Ascending aorta (tissue), 2 donors: ENCODE measurements at places on chromosomes 1 and 21. TPM values are rescaled to one million over a fixed set of nuclear protein-coding genes. Genes with fewer than 3 reads are reported as not detected.

DNA sequence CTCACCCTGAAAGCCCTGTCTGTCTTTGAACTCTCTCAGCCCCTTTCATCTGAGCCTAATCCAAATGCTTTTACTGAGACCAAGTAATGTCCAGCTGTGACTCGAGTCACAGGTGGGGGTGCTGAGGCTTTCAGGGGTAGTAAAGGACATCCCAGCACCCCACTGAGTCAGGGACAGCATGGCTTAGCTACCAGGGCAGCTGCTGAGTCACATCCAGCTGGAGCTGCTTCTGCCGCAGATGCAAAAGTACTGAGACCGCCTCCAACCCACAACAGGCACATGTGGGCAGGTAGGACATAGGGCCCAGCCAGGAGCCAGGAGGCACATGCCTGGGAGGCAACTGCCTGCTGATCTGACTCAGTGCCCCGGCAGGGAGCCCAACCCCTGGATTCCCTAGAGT lies 6.7 kb upstream of the VSIG8 start:
- no peak for DNase-seq
- no peaks in the 10 kb centered on the region for H3K27me3 ChIP-seq
- no peaks in the 10 kb centered on the region for H3K36me3 ChIP-seq
- H3K27ac ChIP-seq: no peak overlapping the region
- H3K4me1 ChIP-seq: no peaks in the 10 kb centered on the region
- no peak overlapping the region for H3K4me3 ChIP-seq

DNA sequence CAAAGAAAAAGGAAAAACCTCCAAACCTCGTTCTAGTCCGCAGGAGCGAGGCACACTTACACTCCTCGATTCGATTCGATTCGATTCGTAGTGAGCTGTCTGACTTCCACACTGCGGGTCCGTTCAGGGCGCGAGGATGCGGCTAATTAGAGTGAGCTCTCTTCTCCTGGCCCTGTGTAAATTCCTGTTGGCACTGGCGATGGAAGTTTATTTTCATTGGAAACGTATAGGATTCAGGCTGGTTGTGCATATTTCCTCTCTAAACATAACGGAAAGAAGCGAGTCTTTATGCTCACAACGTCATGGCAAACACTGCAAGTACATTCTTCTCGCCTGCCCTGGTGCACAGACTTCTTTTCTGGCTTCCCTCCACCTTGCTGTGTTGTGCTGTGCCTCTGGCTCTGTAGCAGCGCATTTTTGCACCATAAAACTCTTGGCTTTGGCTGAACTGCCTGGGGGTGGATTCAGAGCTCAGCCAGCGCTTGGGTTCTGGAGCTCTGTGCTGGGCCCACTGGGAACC lies 2.7 kb downstream of the HUNK start:
- H3K4me1 ChIP-seq: peaks cover 26% of the 10 kb centered on the region
- DNase-seq: no peak
- H3K36me3 ChIP-seq: no peaks in the 10 kb centered on the region
- H3K27ac ChIP-seq: no peak overlapping the region
- peak overlapping the region; percentile 19 for H3K4me3 ChIP-seq

DNA sequence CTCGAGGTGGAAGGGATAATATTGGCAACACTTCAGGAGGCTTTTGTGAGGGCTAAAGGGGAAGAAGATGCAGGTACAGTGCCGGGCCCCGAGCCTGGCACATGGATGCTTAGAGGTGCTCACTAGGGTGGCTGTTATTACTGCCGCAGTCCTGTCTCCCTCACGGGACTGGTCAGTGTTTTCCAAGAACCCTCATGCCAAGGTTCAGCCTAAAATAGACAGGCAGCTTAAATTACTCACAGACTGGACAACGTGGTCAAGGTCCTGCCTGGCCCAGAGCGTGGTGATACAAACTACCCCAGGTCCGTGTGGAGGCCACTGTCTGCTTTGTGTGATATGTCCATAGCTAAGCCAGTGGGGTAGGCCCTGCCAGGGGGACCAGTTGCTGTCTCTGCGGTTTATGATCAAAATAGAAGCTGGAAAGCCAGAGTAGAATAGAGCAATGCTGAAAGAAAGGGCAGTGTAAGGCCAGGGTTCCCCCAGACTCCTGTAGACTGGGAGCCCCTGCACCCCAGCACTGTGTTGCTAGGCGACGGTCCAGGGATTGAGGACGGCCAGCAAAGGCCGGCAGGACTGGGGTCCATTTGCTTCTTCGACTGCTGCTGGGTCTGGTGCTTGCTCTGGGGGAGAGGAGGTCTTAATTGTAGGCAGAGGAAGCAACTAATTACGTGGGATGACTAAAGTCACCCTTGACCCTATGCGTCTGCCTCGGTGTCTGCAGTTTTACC lies 36.1 kb downstream of the ELAPOR1 start:
- DNase-seq: no peak
- no peaks in the 10 kb centered on the region for H3K27me3 ChIP-seq
- no peak overlapping the region for H3K4me3 ChIP-seq
- no peaks in the 10 kb centered on the region for H3K36me3 ChIP-seq
- H3K4me1 ChIP-seq: no peaks in the 10 kb centered on the region
- H3K27ac ChIP-seq: no peak overlapping the region

DNA sequence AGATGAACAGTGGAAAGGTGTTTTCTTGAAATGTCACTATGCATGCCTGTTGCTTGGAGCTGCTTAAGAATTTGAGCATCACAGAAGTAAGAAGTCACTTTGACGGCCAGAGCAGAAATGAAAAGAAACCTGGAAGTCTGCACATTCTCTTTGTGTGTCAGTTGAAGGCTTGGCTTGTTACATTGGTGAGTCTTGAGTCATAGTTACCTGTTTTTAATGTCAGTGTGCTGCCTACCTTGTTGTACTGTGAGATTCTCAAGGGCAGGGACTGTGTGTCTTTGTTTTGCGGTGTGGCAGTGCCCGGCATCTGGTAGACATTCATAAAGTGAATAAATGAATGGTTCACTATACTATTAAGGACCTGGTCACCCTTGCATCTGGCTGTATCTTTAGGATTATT lies 9.9 kb downstream of the OTUD3 start:
- peaks cover 59% of the 10 kb centered on the region for H3K36me3 ChIP-seq
- H3K27ac ChIP-seq: no peak overlapping the region
- H3K27me3 ChIP-seq: no peaks in the 10 kb centered on the region
- DNase-seq: no peak

- no peak overlapping the region for H3K4me3 ChIP-seq
- H3K27me3 ChIP-seq: no peaks in the 10 kb centered on the region
- H3K27ac ChIP-seq: peak overlapping the region; percentile 89
- no peaks in the 10 kb centered on the region for H3K36me3 ChIP-seq
- H3K4me1 ChIP-seq: peaks cover 18% of the 10 kb centered on the region
These were observed 60.0 kb upstream of the ATP5PO start for GRCh38 chr21:33975548-33976081.

GRCh38 chr1:168167806-168168205 lies 11.0 kb upstream of the TIPRL start:
- no peak overlapping the region for H3K4me3 ChIP-seq
- peak overlapping the region; percentile 81 for H3K27ac ChIP-seq
- no peaks in the 10 kb centered on the region for H3K36me3 ChIP-seq
- no peaks in the 10 kb centered on the region for H3K27me3 ChIP-seq
- H3K4me1 ChIP-seq: peaks cover 14% of the 10 kb centered on the region
- DNase-seq: no peak

DNA sequence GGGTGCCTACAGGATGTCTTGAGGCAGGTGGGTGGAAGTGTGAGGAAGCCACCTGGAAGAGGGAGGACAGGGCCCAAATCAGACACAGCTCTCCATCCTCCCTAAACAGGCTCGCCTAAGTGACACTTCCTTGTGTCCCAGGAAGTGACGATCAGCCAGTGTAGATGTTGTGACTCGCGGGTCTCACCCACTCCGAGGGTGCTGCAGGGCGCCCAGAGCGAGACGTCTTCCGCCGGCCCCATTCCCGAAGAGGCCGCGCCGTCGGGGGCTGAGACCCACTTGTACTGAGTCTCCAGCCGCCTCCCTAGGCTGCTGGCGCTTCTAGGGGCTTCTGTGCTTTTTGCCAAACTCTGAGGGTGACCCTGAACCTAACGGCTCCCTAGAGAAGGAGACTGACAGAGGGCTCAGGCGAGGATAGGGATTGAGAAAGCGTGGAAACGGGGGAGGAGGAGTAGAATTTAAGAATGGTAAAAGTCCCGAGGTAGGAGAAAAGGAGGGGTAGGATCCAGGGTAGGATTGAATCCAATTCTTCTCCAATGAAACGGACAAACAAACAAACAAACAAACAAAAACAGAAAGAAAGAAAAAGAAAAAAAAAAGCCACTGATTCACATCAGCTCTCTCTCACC lies 543 bp upstream of the MARK1 start:
- H3K36me3 ChIP-seq: no peaks in the 10 kb centered on the region
- peak overlapping the region; percentile 85 for H3K27ac ChIP-seq
- no peaks in the 10 kb centered on the region for H3K4me1 ChIP-seq
- DNase-seq: no peak
- H3K4me3 ChIP-seq: peak overlapping the region; percentile 85

- H3K27ac ChIP-seq: no peak overlapping the region
- H3K36me3 ChIP-seq: no peaks in the 10 kb centered on the region
- H3K4me3 ChIP-seq: no peak overlapping the region
- no peaks in the 10 kb centered on the region for H3K27me3 ChIP-seq
These were observed 88.0 kb downstream of the APP start for GRCh38 chr21:26082549-26082948.

DNA sequence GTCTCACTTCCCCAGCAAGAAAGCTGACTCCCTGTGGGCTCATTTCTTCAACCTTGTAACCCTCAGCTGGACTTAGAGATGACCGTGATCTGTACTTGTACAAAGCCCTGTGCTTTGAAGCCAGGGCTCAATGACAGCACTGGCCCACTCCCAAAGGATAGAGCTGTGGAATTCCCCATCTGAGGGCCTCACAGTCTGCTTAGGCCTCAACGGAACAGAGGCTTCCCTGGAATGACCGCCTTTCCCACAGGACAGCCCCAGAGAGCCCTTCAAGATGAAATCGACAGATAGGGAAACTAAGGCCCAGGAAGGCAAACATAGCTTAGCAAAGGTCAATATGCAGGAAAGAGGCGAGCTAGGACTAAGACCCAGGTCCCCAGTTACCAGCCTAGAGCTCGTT lies 11.5 kb downstream of the SLC9A1 start:
- H3K27me3 ChIP-seq: no peaks in the 10 kb centered on the region
- H3K4me3 ChIP-seq: no peak overlapping the region
- peaks cover 24% of the 10 kb centered on the region for H3K4me1 ChIP-seq
- DNase-seq: no peak
- H3K36me3 ChIP-seq: no peaks in the 10 kb centered on the region

DNA sequence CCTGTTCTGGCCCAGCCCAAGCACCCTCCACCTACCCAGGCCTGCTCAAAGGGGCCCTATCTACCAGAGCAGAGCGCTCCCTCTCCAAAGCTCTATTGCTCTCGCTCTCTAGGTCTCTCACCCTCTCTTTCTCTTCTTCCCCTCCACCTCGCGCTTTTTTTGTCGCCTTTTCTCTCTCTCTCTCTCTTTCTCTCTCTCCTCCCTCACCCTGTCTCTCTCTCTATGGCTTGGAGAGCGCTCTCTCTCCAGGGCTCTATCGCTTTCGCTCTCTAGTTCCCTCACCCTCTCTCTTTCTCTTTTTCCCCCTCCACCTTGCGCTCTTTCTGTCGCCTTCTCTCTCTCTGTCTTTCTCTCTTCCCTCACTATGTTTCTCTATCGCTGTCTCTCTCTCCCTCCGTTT lies 3.4 kb upstream of the ZNF678 start:
- no peak for DNase-seq
- no peaks in the 10 kb centered on the region for H3K36me3 ChIP-seq
- no peaks in the 10 kb centered on the region for H3K27me3 ChIP-seq

DNA sequence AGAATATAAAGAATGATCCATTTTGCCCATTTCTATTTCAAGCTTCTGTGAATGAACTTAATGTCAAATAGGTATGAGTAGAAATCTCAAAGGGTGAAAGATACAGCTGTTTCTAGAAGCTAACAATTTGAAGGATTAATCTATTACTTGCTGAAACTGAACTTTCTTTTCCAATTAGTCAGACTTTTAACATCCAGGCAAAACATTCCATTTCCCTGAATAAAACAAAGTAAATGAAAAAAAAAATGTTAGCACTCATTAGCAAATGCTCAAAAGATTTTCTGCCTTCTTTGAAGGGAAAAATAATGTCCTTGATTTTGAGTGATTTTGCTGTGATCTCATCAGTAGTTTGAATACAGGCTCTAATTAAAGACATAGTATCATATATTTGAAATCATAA lies 447.6 kb upstream of the PRMT6 start:
- H3K27ac ChIP-seq: no peak overlapping the region
- no peak overlapping the region for H3K4me3 ChIP-seq
- no peak for DNase-seq
- no peaks in the 10 kb centered on the region for H3K27me3 ChIP-seq
- no peaks in the 10 kb centered on the region for H3K36me3 ChIP-seq

DNA sequence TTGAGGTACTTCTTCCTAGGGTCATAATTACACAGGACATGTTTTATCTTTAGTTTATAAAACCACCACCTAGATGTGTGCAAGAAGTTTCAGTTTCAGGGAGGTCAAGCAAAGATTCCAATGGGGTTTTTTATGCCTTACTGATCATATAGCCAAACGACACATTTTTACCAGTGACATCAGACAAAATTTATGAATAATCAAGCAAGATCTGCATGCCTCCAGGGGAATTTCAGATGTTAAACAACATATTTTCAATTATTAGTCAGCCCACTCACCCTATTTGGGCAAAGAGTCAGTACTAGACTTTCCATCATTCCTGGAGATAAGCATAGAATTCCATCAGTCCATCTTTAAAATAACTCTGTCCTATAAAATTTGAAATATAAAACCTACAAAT lies 867.4 kb downstream of the KCNT2 start:
- no peaks in the 10 kb centered on the region for H3K36me3 ChIP-seq
- no peaks in the 10 kb centered on the region for H3K4me1 ChIP-seq
- H3K27ac ChIP-seq: no peak overlapping the region

DNA sequence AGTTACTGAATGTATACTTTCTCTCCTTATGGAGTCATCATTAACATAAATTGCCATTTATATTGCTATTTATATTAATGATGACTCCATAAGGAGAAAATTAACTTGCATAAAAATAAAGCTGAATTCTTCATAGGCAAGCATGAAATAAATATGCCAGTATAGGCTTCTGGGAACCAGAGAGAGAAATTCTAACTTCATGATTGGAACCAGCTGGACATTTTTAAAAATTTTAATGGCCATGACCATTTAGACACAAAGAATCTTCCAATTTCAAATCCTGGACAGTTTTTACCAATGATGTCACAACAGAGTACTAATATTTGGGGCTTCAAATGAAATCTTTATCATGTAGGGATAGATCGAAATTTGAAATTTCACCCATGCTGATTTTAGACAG lies 268.7 kb downstream of the PTGER3 start:
- no peak overlapping the region for H3K27ac ChIP-seq
- H3K36me3 ChIP-seq: no peaks in the 10 kb centered on the region
- no peaks in the 10 kb centered on the region for H3K27me3 ChIP-seq
- H3K4me3 ChIP-seq: no peak overlapping the region
- DNase-seq: no peak

GRCh38 chr21:28310171-28310685 lies 682.4 kb downstream of the LTN1 start:
- H3K27me3 ChIP-seq: no peaks in the 10 kb centered on the region
- no peak for DNase-seq
- no peaks in the 10 kb centered on the region for H3K4me1 ChIP-seq
- no peaks in the 10 kb centered on the region for H3K36me3 ChIP-seq

- no peaks in the 10 kb centered on the region for H3K27me3 ChIP-seq
- peak overlapping the region; percentile 47 for H3K4me3 ChIP-seq
- H3K36me3 ChIP-seq: no peaks in the 10 kb centered on the region
- DNase-seq: no peak
- peaks cover 31% of the 10 kb centered on the region for H3K4me1 ChIP-seq
These were observed 13.1 kb downstream of the SDCCAG8 start for GRCh38 chr1:243268751-243269460.

Gene NECTIN4
- not detected for total RNA-seq

Gene EFNA4
- 11.2 TPM for total RNA-seq
